ENCODE measurements at places on chromosomes 12 and 14.

DNA sequence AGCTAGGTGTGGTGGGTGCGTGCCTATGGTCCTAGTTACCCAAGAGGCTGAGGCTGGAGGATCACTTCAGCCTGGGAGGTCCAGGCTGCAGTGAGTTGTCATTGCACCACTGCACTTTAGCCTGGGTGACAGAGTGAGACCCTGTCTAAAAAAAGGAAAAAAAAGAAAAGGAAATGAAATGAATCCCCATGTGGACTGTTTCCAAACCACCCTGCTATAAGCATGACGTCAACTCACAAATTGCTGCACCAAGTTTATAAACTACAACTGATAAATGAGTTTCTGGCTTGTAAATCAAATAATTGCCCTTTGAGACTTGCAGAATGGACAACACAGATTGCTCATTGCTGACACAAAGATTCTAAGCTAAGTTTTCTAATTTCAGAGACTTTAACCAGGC lies 51.0 kb upstream of the STK38L start:
- H3K4me1 ChIP-seq = no peaks in the 10 kb centered on the region
- no peak overlapping the region for H3K27ac ChIP-seq
- H3K4me3 ChIP-seq = no peak overlapping the region
- DNase-seq = no peak
- H3K27me3 ChIP-seq = no peaks in the 10 kb centered on the region

DNA sequence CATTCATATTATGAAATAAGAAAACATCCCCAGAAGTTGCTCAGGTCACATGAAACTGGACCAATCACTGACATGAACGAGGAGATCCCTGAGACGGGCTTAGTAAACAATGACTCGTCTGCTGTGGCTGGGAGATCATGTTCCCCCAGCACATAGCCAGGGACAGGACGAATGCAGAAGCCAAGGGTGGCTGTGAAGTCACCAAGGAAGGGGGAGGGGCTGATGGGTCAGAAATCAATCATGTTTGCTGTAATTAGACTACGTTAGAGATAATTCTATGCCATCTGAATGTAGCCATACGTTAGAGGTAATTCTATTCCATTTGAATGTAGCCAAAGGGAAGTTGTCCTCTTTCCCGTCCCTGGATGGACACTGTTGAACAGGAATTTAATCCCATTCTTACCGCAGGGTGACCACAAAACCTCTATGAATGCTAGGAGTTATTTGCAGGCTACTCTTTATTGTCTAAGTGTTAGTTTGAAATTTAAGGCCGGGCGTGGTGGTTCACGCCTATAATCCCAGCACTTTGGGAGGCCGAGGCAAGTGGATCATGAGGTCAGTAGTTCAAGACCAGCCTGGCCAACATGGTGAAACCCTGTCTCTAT lies 332.9 kb downstream of the TMEM132D start:
- no peak overlapping the region for H3K27ac ChIP-seq
- peaks cover 42% of the 10 kb centered on the region for H3K4me1 ChIP-seq
- no peak overlapping the region for H3K4me3 ChIP-seq

DNA sequence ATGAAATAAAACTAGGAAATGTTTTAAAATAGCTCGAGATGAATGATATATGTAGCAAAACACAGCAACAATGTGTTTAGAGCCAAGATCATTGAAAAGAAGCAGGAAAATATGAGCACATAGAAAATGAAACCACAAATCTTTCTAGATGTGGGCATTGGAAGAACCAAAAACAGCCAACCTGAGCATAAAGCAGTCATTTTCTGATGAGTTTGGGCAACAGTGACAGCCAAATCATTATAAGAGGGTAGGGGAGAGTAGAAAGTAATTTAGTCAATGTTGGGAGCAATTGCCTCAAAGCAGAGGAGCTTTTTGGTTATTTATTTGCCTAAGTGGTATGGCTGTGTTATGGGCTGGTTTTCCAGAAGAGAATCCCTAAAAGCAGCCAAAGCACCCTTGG lies 8.8 kb upstream of the BICDL1 start:
- H3K27ac ChIP-seq = no peak overlapping the region
- H3K36me3 ChIP-seq = no peaks in the 10 kb centered on the region
- peaks cover 2% of the 10 kb centered on the region for H3K27me3 ChIP-seq
- H3K4me3 ChIP-seq = no peak overlapping the region
- no peak for DNase-seq

- H3K27ac ChIP-seq = no peak overlapping the region
- H3K27me3 ChIP-seq = no peaks in the 10 kb centered on the region
- no peak for DNase-seq
- H3K4me3 ChIP-seq = no peak overlapping the region
Observed at GRCh38 chr12:110760204-110760609, 17.5 kb upstream of the PPP1CC start.

- H3K36me3 ChIP-seq = no peaks in the 10 kb centered on the region
- H3K4me3 ChIP-seq = no peak overlapping the region
- no peaks in the 10 kb centered on the region for H3K27me3 ChIP-seq
- DNase-seq = peak; percentile 54
- peaks cover 32% of the 10 kb centered on the region for H3K4me1 ChIP-seq
Observed at GRCh38 chr14:85587151-85587711, 57.3 kb downstream of the FLRT2 start.

DNA sequence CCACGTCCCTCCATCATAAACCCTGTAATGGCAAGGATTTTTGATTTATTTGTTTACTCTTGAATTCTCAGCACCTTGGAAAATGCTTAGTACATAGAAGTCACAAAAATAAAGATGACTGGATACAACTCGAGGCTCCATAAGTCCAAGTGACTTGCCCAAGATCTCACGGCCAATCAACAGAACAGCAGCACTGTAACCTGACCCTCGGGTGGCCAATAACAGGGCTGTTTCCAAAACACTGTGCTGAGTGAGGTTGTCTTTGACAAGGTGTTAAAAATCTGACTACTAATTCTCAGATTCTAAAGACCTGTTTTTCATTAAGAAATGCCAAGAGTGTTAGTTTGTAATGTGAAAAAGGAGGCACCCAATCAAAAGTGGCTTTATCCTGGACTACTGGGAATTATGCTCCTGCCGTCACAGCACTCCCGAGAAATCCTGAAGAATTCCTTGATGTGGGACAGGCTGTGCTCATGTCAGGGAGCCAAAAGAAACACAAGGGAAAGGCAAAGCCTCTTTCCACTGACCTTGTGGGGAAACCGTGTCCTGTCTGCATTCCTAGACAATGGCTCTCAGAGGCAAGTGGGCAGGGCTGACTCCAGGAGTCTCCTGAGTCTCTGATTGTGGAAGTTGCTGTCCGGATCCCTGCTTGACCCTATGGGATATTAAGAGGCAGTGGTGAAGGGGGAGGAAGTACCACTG lies 204.7 kb upstream of the PELI2 start:
- H3K4me3 ChIP-seq = no peak overlapping the region
- no peak overlapping the region for H3K27ac ChIP-seq
- H3K36me3 ChIP-seq = no peaks in the 10 kb centered on the region
- no peaks in the 10 kb centered on the region for H3K27me3 ChIP-seq

GRCh38 chr14:82055515-82056115 lies 522.0 kb upstream of the SEL1L start:
- H3K4me3 ChIP-seq = no peak overlapping the region
- H3K4me1 ChIP-seq = no peaks in the 10 kb centered on the region
- no peak for DNase-seq
- H3K36me3 ChIP-seq = no peaks in the 10 kb centered on the region

Measured in DND-41 (cell line).